DMS153 (cell line): ENCODE measurements at places on chromosomes 13 and 19.
A peak's percentile ranks its signal among the peaks of the same experiment; 100 is the strongest.

GRCh38 chr19:54454781-54455675 lies 6.0 kb downstream of the LENG8 start:
- DNase-seq, result no peak

- peak; percentile 33 for DNase-seq
These were observed 383.3 kb downstream of the RFC3 start for GRCh38 chr13:34201050-34201913.

- DNase-seq, result no peak
These were observed 22.6 kb downstream of the ATP8B3 start for GRCh38 chr19:1789261-1790041.

DNA sequence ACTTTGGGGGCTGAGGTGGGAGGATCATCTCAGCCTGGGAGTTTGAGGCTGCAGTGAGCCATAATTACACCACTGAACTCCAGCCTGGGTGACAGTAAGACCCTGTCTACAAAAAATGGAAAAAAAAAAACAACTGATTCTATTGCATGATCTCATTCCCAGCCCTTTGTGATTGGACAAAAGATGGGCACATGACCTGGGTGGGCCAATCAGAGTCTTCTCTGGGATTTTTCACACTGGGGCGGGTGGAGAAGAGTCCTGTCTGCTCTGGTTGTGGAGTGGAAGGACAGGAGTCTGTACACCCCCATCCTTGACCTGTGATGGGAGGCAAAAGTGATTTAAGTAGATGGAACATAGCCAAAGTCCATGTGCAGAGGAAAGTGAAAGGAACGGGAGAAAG lies 170.5 kb downstream of the UQCRFS1 start:
- no peak for DNase-seq

- no peak for DNase-seq
These were observed 203.9 kb downstream of the SHISA2 start for GRCh38 chr13:25847635-25848626.

DNA sequence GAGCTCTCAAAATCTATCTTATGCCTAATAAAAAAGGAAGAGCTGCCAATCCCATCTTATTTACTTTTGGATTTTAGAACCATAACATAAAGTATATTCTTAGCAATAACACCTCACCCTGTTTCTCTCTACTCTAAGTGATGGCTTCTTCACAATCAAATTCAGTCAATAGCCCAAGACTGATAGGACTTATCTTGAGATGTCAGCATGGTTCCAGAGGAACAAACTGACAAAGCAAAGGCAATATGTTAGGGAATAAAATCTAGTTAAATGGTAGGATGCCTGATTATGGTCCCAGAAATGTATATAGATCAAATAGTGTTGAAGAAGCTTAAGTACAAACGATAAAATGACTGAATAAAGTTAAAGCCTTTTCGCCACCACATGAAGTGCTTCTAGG lies 36.3 kb downstream of the DACH1 start:
- DNase-seq, result no peak

DNA sequence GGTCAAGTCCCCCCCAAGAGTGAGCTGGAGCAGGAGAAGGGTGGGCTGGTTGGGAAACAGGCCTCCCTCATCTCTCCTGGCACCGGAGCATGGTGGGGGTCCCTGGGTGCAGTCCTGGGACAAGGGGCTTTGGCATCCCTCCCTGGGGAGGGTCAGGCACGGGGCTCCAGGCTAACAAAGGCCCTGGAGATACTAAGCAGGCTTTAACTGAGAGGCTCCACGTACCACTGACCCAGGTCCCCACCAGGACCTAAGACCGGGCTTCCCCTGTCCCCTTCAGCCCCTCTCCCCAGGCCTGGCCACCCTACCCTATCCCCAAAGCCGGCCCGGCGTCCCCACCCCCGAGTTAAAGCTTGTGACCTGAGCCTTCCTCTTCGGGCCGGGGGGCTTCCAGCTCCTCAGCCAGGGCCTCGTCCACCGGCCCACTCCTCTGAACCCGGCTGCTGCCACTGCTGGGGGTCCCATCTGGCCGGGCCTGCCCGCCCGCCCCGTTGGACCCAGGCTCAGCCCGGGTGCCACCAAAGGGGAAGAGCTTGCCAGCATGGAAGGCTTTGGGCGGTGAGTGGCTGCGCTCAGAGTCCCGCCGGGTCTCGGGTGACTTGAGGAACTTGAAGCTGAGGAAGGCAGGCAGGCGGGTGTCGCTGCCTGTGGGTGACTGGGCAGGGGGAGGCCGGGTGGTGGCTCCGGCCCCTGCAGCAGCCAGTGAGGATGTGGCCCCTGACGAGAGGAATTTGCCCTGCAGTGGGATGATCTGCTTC lies 10.1 kb downstream of the ANO8 start:
- DNase-seq, result no peak

- DNase-seq, result no peak
These were observed 17.0 kb downstream of the KL start for GRCh38 chr13:33033051-33033812.

DNA sequence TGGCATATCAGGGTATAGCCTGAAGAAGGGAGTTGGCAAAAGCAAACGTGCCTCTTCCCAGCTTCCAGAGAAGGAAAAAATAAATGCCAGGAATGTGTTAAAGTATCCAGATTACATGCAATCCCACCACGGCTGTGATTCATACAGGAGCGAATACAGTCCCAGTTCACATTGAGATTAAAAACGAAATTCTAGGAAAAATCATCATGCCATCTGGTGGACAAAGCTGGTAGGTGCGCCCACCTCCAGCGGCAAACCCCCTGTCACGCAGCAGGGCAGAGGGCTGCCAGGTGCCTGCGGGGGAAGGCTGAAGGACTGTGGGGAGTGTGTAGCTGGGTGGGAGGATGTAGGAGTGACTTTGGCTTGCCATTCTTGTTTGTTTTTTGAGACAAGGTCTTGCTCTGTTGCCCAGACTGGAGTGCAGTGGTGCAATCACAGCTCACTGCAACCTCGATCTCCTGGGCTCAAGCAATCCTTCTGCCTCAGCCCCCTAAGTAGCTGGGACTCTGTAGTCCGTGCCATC lies 6.4 kb upstream of the DMWD start:
- peak; percentile 6 for DNase-seq
